Heart right ventricle (tissue), 16 donors: ENCODE measurements at places on chromosomes 2 and 18. TPM values are rescaled to one million over a fixed set of nuclear protein-coding genes. Genes with fewer than 3 reads are reported as not detected.

The FOXD4L1 gene
- total RNA-seq, result not detected

The SERPINB12 gene
- not detected for total RNA-seq

The TMEM182 gene
- total RNA-seq, result 142 TPM

The LGALSL gene
- 7.6 TPM for total RNA-seq

The DNAJC5G gene
- total RNA-seq, result 1.7 TPM

The GALNT14 gene
- total RNA-seq, result 0.17 TPM

The GALNT3 gene
- total RNA-seq, result 0.30 TPM

The EPC2 gene
- total RNA-seq, result 25.2 TPM

The AKAIN1 gene
- total RNA-seq, result not detected

The GPR45 gene
- total RNA-seq, result not detected

The ERMN gene
- total RNA-seq, result not detected

The EVX2 gene
- not detected for total RNA-seq

The COMMD1 gene
- 56.2 TPM for total RNA-seq

The LBX2 gene
- 1.4 TPM for total RNA-seq

The IGFBP5 gene
- total RNA-seq, result 108 TPM

The ANKRD62 gene
- not detected for total RNA-seq

The CXCR1 gene
- total RNA-seq, result 0.35 TPM
